HTR-8/SVneo (cell line): ENCODE measurements at places on chromosomes 7 and 10.
A peak's percentile ranks its signal among the peaks of the same experiment; 100 is the strongest.

DNA sequence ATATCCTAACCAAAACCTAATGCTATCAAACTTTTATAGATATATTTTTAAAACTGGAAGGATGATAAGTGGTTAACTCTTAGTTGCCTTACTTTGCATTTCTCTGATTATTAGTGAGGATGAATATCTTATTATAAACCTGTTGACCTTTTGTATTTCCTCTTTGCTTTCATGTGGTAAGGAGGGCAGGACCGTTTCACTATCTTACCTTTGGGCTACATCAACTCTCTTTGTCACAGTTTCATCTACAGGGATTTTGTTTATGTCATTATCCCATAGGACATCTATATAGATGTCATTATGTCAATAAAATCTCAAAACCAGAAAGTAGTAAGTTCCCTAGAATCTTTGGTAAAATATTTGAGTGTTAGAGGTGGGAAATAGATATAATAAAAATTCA, 219.3 kb downstream of the THSD7A start:
- no peak for DNase-seq

GRCh38 chr10:130244928-130245495, 108.8 kb downstream of the GLRX3 start:
- no peak for DNase-seq

GRCh38 chr7:131112431-131112830, 215.2 kb upstream of the MKLN1 start:
- DNase-seq, result no peak

- DNase-seq, result no peak
Observed at GRCh38 chr7:3176112-3177000, 124.7 kb upstream of the SDK1 start.

GRCh38 chr10:125159932-125160855, at the start of gene CTBP2:
TSS of gene CTBP2 (minus strand) at chr10:125160563.
- no peak for DNase-seq

DNA sequence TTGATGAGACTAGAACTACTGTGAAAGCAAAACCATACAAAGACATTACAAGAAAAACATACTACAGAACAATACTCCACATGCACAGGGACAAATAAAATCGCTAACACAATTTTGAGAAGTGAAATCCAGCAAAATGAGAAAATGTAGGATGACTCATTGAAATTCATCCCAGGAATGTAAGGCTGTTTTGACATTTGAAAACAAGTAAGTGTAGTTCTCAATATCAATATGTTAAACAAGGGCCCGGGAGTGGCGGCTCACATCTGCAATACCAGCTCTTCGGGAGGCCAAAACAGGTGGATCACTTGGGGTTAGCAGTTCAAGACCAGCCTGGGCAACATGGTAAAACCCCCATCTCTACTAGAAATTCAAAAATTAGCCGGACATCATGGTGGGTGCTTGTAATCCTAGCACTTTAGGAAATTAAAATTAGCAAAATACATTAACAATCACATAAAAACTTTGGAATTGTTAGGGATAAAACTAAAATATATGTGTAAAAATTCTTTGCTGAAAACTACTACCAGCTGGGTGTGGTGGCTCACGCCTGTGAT, 113.7 kb upstream of the ADARB2 start:
- no peak for DNase-seq

DNA sequence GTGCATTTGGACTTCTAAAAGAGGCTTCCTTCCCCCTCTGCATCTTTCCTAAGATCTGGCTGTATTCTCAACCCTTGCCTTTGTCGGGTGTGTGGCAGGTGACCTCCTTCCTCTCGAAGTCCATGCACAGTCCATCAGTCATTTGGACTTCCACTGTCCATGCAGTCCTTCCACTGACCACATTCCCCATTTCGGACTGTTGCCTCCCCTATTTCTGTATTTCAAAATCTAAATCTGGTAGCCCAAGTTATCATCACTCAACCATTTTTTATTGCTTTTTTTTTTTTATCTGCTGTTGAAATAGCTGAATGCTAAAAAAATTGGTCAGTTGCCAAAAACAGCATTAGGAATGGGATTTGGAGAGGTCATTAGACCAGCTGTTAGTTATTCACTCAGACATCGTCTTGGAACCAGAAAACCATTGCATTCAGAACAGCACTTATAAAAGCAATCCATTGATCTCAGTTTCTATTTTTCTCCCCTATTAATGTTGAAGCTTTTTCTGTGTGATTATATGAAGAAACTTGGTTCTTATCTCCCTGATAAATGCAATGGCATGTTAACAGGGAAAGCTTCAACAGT, 575.6 kb downstream of the KIF20B start:
- no peak for DNase-seq

GRCh38 chr10:28984431-28984830, 304.4 kb upstream of the LYZL1 start:
- DNase-seq, result peak; percentile 64

DNA sequence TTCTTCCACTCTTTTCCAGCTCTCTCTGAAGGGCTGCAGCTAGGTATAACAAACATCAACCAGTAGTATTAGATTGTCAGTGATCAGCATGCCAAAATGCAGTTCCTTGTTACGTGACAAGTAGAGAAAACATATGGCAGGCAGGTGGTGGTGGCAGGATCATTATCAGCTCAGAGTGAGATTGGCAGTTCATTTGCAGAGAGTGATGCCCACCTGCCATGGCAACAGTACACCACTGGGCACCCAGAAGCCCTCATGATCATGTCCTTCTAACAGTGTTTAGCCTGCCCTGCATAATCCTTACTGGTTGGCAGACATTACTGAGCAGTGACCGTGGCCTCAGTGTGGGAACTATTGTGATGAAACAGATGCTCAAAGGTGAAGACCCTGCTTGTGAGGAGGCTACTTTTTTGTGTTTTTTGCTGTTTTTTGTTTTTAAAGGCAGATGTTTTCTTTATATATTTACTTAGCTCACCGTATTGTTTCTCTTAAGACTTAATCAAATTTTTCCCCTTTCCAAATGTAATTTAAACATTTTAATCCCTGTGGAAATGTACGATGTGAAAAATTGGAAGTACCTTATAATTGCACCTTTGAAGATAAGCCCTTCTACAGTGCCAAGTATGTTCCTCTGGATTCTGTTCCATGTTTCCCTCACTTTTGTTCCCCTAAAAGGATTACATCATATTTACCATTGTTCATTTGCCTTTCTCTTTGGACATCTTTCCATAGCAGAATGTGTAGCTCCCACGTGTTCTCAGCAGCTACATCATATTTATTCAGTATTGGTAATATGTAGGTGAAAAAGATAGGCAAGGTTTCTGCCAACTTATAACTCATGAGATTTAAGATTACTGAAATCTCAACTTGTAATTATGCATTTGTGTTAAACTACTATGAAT, 179.6 kb downstream of the SND1 start:
- DNase-seq, result no peak

DNA sequence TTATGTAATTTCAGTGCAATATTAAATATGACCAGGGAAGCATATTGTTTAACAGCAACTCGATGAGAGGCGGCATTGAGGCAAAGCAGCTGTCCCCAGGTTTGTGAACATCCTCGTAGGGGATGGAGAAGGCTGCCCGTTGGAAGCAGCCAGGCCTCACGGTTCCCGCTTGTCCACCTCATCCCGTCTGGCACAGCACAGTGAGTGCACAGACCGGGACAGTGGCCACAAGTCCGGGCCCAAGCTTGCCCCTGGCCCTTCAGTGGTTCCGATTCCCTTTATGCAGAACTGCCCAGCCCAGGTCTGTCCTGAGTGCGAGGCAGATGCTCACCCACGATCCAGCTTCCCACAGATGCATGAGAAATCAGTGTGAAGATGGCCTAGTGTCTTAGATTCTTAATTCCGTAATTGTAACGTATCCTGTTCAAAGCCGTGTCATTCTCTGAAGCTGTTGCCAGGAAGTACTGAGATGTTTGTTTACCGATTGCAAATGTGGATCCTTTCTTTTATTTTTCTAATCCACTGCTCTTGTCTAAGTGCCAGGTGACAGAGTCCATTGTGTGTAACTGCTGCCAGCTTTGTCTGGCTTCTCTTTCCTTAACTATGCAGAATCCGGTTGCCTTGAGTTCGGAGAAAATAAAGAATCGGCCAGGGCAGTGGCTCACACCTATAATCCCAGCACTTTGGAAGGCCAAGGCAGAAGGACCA, 35.5 kb downstream of the PFKP start:
- no peak for DNase-seq

DNA sequence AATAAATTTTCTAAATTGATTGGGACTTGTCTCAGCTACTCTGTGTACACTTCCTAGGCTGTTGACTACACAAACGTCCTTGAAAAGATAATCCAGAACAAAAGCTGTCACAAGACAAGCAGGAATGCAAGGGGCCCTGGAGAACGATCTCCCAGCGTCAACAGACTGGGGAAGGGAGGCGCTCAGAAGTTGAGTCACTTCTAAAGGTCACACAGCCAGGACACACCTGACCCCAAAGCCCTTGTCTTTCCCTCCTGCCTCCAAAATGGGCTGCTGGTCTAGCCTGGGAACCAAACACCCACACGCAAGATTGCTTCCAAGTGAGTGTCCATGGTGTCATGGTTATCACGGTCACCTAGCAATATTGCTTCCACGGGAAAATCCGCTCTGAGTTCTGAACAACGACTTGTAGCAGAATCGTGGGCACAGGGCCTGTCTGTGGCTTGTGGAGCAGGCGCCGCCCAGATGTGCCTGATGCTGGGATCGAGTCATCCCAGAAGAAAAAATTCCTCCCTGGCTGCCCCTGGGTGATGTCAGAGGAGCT, 49.8 kb downstream of the SPOCK2 start:
- no peak for DNase-seq

DNA sequence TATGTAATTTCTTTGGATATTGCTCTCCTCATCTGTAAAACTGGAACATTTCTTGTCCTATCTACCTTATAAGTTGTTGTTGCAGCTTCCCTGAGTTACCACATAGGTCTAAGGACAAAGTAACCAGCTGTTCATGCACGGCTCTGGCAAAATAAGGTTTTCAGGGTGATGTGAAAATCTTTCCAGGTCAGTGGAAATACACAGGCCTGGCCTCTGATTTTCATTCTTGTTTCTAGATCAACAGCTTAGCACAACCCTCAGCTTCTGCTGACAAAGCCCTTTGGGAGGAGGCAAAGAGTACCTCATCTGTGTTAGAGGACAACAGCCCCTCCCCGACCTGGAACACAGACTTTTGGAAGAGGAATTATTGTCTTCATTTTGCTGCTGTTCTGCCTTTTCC, 117.5 kb upstream of the AGK start:
- no peak for DNase-seq

GRCh38 chr7:106071999-106072714, 40.0 kb downstream of the SYPL1 start:
- DNase-seq, result no peak

DNA sequence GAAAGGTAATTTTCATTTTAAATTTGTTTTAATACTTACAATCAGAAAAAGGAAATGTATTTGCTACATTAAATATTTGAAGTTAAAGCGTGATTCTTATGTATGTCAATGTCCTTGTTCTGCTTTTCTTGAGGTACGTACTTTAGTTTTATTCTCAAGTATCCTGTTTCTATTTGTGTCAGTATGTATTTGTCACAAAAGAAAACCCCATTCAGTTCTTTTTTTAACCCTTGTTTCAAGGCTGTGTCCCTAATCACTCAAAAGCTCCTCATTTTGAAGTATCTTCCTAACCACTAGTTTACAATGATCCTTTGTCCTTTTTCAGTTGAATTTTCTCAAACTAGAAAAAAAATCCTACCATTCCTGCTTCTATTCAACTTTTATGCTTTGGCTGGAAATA, 25.2 kb downstream of the NHLRC2 start:
- no peak for DNase-seq

DNA sequence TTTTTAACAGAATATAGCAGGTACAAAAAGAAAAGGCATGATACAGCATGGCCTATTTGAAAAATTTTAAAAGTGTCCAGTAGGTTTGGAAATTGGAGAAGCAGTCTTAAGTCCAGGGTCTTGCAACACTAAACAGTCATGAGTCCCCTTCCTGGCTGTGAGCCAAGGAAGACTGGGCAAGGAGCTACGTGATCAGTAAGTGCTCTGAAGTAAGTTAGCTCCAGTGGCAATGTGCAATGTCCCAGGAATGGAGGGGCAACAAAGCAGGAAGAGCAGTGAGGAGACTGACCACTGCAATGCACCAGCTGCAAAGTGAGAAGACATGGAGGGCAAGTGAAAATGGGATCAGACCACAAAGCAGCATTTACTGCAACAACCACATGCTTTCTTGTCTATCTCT, 72.9 kb upstream of the GRID1 start:
- peak; percentile 15 for DNase-seq

- DNase-seq, result no peak
Observed at GRCh38 chr10:60778971-60779796, 906 bp downstream of the CDK1 start.

- DNase-seq, result peak; percentile 19
Observed at GRCh38 chr10:115355162-115355760, 262.1 kb downstream of the ATRNL1 start.

- DNase-seq, result no peak
Observed at GRCh38 chr7:21980926-21981500, 35.3 kb upstream of the CDCA7L start.

GRCh38 chr10:1050145-1050544, 1.2 kb upstream of the IDI1 start:
- DNase-seq, result no peak

GRCh38 chr10:112898540-112899390, 51.3 kb upstream of the TCF7L2 start:
- no peak for DNase-seq

DNA sequence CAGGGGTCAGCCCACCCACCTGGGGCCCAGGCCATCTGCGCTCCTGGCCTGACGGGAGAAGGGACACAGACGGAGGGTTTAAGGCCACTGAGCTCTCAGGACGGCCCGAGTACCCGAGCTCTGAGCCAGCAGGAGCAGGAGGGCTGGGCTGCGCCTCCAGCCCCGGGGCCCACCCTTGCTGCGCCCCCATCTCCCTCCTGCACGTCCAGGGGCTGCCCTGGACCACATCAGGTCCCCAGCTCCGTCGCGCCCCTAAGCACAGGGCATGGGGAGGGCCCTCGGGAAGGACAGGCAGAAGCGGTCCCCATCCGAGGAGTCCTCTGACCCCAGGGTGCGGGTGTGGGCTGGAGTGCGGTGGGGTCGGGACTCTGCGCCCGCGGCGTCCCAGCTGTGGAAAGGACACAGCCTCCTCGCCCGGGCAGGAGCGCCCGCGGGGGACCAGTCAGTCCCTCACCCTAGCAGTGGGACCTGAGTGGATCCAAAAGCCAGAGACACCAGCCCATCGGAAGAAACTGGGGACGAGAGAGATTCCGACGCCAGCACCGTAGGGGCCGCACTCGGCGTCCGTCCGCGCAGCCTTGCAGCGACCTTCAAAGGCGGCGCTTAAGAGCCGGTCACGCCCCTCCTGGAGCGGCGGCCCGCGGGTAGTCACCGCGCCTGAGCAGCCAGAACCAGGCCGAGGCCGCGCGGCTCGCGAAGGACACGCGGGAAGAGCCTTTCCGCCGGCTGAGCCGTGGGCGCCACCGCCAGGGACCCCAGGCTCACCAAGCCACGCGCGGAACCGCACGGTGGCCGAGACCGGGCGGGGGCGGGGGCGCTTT, 15.9 kb downstream of the CAMK2B start:
- no peak for DNase-seq

GRCh38 chr7:101420436-101420835, 57.8 kb downstream of the COL26A1 start:
- DNase-seq, result no peak

- no peak for DNase-seq
Observed at GRCh38 chr7:37448011-37448635, 541 bp downstream of the ELMO1 start.

- no peak for DNase-seq
Observed at GRCh38 chr10:63324495-63324854, 141.3 kb downstream of the JMJD1C start.
